GM23248 (cell line): ENCODE measurements at places on chromosomes 3 and 15.
A peak's percentile ranks its signal among the peaks of the same experiment; 100 is the strongest.

DNA sequence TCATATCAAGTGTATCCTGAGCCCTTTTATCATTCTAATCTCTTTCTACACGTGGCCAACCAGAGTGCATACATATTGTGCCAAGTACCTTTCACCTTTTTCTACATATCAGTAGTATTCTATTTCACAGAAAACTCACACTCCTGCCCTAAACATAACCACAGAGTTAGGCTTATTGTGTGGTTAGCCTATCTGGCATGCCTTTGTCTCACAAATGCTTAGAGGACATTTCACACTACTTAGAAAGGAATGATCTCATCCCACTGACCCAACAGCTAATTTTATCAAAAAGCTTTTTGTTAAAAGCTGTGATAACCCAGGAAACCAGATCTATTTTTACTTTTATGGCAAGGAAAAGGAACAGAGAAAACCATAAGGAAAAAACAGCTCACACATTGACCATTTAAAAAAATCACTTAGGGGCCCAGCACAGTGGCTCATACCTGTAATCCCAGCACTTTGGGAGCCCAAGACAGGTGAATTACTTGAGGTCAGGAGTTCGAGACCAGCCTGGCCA lies 17.8 kb upstream of the MAP4 start:
- peaks cover 39% of the 10 kb centered on the region for H3K4me1 ChIP-seq
- H3K4me3 ChIP-seq, result no peak overlapping the region
- H3K27me3 ChIP-seq, result no peaks in the 10 kb centered on the region
- H3K36me3 ChIP-seq, result no peaks in the 10 kb centered on the region
- peak; percentile 82 for DNase-seq
- H3K27ac ChIP-seq, result peak overlapping the region; percentile 58

DNA sequence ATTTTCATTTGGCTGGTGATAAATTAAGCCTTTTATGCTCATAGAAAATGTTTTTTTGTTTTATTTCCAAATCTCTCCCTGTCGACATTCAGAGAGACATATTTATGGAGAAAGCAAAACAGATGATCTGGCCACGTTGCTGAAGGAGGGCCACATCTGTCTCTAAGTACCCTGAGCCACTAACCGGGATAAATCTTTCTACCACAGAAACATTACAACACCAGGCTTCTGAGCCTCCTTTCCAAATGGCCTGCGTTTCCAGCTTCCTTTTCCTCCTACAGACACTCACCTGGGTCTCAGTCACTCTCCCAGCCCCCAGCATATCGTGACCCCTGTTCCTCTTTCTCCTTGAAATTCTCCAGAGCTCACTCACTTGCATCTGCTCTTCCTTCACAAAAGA lies 161.0 kb downstream of the ARRDC4 start:
- no peaks in the 10 kb centered on the region for H3K27me3 ChIP-seq
- no peak for DNase-seq
- no peaks in the 10 kb centered on the region for H3K36me3 ChIP-seq
- no peak overlapping the region for H3K4me3 ChIP-seq

DNA sequence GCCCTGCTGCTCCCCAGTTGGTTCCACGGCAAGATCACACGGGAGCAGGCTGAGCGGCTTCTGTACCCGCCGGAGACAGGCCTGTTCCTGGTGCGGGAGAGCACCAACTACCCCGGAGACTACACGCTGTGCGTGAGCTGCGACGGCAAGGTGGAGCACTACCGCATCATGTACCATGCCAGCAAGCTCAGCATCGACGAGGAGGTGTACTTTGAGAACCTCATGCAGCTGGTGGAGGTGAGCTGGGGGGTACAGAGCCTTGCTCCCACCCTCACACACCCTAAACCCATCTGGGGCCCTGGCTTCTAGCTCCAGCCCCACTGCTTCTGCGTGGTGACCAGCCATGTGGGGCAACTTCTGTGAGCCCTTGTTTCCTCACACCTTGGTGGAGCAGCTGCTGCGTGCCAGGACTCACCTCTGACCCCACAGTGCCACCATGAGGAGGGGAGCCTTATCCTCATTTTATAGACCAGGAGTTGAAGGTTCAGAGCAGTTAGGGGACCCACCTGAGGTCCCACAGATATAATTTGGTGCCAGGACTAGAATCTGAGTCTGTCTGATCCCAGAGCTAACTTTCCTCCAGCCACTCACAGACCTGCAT lies 13.3 kb upstream of the LMAN1L start:
- H3K4me1 ChIP-seq, result no peaks in the 10 kb centered on the region
- H3K36me3 ChIP-seq, result 0 out of 2 replicates have a peak, but pooled peaks cover 5% of the 10 kb centered on the region
- no peak for DNase-seq
- no peaks in the 10 kb centered on the region for H3K27me3 ChIP-seq
- H3K27ac ChIP-seq, result no peak overlapping the region

GRCh38 chr3:96071097-96071496 lies 743.3 kb upstream of the EPHA6 start:
- H3K27me3 ChIP-seq, result no peaks in the 10 kb centered on the region
- H3K4me1 ChIP-seq, result no peaks in the 10 kb centered on the region
- DNase-seq, result no peak
- H3K4me3 ChIP-seq, result no peak overlapping the region
- no peak overlapping the region for H3K27ac ChIP-seq
